Urinary bladder (tissue), 4 donors: ENCODE measurements at places on chromosomes 2 and 18.

GRCh38 chr2:69163109-69163508, 150.1 kb downstream of the ANTXR1 start:
- no peak for DNase-seq

- no peak for DNase-seq
Observed at GRCh38 chr18:24014986-24015638, 558 bp downstream of the TTC39C start.

GRCh38 chr18:8912348-8913326, 189.9 kb upstream of the NDUFV2 start:
- DNase-seq, result no peak

- no peak for DNase-seq
Observed at GRCh38 chr2:221195829-221196228, 376.3 kb downstream of the EPHA4 start.

DNA sequence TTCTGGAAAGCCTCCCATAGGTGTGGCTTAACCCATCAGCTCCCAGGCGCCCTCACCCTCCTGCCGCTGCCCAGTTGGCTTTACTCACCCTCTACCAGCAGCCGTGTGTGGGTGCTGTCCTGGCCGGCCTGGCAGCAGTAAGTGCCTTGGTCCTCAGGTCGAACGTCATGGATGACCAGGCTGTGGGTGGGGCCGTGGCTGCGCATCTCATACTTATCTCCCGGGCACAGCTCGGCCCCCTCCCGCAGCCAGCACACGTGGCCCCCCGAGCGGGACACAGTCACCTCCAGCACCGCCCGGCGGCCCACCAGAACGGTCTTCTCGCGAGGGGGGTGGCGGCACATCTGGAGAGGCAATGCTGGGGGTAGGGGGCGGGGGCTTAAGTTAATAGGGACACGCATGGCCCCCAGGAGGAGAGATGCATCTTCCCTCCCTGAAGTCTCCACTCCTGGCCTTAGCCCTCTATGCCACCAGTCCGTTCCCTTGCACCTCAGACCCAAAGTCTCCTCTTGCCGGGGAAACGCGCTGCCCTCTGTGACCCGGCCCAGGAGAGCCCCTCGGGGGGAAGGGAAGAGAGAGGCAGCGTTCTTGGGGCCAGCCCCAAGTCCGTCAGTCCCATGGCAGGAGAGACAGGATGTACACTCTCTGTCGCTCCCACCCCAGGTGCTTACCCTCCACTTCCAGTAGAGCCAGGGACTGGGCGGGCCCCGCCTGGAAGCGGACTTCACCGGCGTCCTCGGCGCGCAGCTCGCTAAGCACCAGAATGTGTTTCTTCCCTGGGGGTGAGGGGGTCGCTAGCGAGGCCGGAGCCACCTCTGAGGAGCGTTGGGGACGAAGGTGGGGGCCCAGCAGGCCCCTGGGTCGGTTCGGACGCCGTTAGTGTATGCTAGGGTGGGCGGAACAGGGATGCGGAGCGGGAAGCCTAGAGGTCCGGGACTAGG, 7.9 kb downstream of the TMEM198 start:
- no peak for DNase-seq

DNA sequence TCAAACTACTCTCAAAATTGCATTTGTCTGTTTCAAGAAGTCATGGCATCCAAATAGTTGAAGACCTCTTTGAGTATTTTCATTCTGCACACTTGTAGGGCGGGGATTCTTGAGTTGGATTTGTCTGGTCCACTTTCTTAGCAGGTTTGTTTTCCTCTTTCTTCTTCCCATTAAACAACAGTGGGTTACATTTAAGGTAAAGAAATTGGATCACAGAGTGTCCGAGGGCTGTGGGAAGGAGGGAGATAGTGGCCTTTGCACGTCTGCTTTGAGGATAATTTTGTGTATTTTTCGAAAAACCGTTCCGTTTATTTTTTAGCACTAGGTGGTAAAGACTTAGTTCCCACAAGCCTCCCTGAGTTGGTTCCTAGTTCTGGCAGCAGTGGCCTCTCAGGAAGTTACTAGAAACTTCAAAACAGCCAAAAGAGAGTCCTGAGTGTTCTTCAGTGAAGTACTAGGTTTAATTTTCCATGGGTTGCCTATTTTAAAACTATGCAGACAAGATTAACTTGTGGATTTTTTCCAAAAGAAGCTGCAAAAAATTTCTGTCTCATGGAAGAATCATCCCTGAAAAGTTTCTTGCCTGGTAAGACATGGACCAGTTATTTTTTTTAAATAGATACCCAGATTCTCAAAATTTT, 107.9 kb downstream of the CDC42EP3 start:
- no peak for DNase-seq

- DNase-seq, result no peak
Observed at GRCh38 chr2:68877079-68877772, 6.0 kb upstream of the BMP10 start.

DNA sequence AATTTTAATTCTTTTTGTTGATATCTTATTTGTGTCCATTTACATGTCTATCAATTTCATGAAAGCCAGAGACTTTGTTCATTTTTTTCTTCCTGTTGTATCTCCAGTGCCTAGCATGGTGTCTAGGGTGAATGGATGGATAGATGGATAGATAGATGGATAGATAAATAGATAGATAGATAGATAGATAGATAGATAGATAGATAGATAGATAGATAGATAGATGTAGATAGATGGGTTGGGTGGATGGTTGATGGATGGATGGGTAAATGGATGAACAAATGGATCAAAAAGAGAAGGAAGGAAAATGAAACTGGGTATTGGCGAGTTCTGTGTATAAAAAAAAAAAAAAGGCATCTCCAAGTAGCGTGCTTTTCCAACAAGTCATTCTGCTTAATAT, 120.5 kb downstream of the FAM124B start:
- DNase-seq, result no peak

GRCh38 chr2:100857915-100858314, 38.0 kb downstream of the NPAS2 start:
- no peak for DNase-seq

- DNase-seq, result no peak
Observed at GRCh38 chr2:108587621-108588020, 53.4 kb downstream of the LIMS1 start.

DNA sequence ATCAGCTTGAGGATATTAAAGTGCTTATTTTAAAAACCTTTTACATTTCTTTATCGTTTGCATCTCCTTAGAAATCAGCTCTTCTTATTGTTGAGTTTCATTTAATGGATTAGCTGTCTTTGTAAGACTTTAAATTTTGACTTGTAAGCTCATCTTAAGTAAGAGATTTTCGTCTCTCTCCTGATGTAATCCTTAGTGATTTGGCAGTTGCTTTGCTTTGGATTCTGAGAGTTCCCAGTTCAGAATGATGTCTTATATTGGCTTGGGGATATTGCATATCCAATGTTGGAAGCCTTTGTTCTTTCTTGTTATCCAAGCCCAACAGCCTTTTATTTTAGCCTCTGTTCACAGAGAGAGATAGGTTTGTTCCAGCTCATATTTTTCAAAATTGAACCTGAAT, 212.1 kb downstream of the ARL6IP6 start:
- DNase-seq, result no peak

DNA sequence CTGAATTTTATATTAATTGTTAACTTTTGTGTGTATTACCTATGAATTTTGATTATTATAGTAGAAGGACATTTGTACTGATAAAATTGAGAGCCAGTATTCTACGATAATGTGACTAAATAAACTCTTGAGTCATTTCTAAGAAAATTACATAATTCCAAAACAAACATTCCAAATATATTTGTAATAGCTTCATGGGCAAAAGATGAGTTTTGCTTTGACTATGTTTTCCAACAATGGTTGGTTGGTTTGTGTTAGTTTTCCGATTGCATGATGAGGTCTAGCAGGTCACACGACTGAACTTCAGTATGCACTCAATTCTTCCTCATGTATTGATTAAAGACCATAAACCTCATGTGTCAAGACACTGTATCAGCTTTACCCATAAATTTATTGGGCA, 71.7 kb upstream of the WDR75 start:
- no peak for DNase-seq

GRCh38 chr18:7953095-7953958, 386.2 kb downstream of the PTPRM start:
- DNase-seq, result no peak

DNA sequence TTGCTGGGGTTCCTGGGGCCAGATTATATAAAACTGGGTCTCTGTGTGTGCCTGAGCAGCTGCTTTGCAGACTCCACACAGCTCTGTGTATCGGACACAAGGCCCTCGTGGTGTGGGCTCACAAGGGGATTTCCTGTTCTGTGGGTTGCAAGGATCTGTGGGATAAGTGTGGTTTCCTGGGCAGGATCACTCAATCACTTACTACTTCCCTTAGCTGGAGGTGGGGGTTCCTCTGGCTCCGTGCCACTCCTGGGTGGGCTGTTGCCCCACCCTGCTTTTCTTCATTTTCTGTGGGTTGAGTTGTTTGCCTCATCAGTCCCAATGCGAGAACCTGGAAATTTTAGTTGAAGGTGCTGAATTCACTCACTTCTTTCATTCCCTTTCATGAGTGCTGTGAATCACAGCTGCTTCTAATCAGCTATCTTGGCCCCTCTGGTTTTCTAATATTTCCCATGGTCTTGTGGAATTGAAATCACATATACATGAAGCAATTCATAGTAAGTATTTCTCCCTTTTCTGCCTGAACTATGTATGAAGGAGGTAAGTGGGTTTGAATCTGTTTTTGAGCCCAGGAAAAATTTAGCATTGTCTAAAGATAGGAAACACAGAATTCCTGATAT, 196.3 kb downstream of the DCDC2C start:
- DNase-seq, result no peak

- no peak for DNase-seq
Observed at GRCh38 chr2:55309446-55309845, 40.4 kb upstream of the MTIF2 start.

GRCh38 chr2:145744541-145745386, 1224.8 kb upstream of the ZEB2 start:
- no peak for DNase-seq

DNA sequence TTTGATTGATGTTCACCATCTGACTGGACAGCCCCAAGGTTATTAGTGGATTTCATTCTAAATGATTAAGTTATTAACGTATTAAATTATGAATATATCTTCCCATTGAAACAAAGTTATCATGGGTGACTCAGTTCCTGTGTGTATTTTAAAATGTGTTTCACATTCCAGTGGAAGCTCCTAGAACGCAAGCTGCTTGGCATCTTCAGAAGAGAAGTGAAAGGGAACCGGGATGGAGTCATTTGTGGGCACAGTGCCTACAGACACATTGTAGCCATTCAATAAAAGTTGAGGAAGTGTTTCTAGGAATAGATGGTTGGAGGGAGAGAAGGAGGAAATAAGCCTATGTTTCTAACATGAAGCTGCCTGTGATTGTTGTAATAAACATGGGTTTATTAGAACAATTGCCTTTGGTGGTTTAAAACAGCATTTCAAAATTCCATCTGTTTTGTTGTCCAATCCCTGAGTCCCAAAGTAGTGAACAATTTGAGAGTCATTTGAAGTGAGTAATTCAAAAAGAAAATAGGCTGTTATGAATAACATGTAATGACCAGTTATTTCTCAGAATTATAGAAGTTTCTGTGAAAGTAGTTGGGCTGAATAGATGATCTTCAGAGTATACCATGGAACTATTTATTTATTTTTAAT, 143.5 kb downstream of the PKP4 start:
- no peak for DNase-seq

- DNase-seq, result no peak
Observed at GRCh38 chr2:190679391-190679790, 30.5 kb downstream of the NAB1 start.

DNA sequence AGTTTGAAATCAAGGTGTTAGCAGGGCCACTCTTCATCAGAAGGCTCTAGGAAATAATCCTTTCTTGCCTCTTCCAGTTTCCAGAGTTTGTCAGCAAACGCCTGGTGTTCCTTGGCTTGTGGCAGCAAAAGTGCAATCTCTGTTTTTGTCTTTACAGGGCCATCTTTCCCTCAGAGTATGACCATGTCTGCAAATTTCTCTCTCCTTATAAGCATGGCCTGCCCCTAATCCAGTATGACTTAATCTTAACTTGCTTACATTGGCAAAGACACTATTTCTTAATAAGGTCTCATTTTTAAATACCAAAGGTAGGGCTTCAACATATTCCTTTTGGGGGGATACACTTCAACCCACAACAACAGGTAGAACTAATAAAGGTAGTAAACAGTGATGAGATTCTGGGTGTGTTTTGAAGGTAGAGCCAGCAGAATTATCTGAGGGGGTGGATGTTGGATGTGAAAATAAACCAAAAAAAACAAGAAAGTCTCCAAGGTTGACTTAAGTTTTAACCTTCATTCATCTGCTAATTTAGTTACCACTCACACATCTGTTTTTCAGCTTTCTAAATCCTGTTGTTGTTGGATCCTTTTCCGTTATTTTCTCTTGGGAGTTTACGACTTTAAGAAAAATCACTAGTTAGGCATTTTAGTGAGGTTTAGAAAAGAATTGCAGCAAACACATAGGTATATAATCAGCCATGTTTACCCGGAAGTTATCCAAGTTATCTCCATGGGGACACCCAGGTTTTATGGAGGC, 234.4 kb upstream of the FIGN start:
- DNase-seq, result no peak
